ENCODE measurements at places on chromosomes 13 and 19.

- DNase-seq: no peak
Measured at GRCh38 chr19:7349961-7350711, 1.4 kb downstream of the ARHGEF18 start.

DNA sequence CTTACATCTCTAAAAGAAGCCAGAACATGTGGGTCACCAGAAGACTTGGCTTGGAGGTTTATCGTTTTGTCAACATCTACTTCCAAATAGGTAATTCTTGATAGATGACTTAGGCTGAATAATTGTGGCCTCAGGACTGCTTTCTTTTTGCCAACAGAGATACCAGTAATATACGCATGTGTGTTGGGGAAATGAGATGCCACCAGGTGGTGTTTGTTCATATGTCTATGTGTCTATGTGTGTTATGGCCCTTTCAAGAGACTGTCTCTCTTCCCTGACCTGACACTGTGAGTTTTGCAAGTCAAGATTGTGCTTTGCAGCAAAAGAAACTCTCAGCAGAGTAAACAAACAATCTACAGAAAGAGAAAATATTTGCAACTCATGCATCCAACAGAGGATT, 31.6 kb upstream of the METTL21C start:
- DNase-seq: no peak

GRCh38 chr19:16851031-16851712, 22.0 kb downstream of the SIN3B start:
- DNase-seq: no peak

DNA sequence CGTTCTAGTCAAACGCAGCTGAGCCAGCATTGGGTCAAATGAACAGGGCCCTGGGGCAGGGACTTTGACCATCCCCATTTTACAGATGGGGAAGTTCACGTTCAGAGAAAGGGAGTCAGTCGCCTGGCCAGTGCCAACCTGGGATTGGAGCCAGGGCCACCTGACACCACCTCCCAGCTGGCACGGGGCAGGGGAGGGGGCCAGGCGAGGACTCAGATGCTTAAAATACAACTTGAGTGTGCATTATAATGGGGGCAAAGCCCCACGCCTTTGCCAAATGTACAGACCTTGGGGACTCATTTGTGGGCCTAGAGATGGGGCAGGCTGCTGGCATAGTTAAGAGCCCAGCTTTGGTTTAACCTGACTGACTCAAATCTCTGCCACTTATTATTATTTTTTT, 14.6 kb downstream of the PRR12 start:
- no peak for DNase-seq

DNA sequence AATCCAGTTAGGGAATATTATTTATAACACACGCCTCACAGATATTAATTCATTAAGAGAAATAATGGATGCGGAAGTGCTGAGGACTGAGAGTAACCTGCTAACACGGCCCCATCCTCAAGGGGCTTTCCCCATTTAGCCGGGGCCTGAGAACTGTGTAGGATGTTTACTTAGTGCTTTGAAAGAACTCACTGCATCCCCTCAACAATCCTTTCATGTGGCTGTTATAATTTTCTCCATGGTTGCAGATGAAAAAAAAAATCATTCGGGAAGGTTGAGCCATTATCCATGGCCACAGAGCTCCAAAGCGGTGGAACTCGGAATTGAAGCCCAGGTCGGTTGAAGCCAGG, 98.2 kb downstream of the ING1 start:
- DNase-seq: no peak

- DNase-seq: no peak
Measured at GRCh38 chr13:89205856-89206520, 1534.8 kb downstream of the SLITRK5 start.

- DNase-seq: no peak
Measured at GRCh38 chr19:49441210-49441959, at the start of gene SLC17A7. SLC17A7 (minus strand) TSS chr19:49441527; CDS start chr19:49441379, 148 bp downstream.

DNA sequence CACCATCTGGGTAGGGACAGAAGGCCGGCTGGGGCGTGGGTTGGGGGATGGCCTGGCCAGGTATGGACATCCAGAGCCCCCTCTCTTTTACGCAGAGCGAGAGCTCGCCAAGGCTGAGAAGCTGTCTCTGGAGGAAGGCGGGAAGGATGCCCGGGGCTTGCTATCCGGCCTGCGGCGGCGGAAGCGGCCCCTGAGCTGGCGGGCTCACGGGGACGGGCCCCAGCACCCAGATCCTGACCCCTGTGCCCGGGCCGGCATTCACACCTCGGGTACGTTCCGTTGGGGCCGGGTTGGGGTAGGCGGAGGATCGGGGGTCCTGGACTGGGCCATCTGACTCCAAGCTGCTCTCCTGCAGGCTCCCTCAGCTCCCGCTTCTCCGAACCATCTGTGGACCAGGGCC, 8.7 kb upstream of the SCN1B start:
- DNase-seq: no peak

DNA sequence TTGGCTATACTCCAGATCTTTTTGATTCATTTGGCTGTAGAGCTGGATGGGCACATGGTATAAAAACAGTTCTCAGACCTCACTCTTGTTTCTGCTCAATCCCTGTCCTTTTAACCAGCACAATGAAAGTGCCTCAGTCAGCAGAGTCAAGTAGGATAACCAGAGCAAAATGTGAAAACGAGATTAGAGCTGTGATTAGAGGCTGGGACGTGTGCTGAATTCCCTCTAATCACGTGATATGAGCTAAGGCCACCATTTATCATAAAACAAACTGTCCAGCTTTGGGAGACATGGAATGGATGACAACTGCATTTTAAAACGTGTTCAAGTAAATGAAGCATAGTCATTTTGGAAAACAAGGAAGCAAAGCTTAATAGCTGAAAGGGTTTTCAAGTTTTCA, 54.1 kb downstream of the GJA3 start:
- no peak for DNase-seq

DNA sequence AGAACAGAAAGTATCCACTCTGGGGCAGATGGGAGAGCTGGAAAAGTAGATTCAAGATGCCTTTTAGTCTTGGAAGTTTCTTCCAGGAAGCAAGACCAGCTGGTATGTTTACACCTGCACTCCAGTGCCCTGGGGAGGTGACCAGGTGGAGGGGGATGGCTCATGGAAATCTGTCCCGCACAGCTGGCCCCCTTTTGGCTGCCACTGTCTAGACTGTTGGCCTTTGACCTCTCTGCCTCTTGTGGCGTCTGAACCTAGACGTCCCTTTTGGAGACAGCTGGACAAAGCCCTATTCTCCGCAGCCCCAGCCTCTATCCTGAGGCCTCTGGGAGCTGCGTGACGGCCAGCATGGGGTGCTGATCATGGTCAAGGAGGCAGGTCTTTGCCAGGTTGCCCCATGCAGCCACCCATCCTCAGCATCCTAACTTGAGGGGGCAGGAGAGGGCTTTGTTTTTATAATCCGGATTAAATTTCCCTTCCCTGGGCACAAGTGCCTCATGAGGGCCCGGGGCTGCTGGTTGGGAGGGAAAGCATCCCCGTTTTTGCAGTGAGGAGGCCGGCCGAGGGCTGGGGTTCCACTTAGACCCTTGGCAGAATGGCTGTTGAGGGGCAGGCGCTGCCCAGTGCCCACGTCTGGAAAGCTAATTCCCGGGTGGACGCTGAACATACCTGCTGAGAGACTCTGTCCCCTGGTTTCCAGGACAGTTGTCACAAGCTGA, 17.3 kb upstream of the GDF15 start:
- DNase-seq: no peak

- no peak for DNase-seq
Measured at GRCh38 chr13:32277839-32278238, 37.3 kb downstream of the ZAR1L start.

DNA sequence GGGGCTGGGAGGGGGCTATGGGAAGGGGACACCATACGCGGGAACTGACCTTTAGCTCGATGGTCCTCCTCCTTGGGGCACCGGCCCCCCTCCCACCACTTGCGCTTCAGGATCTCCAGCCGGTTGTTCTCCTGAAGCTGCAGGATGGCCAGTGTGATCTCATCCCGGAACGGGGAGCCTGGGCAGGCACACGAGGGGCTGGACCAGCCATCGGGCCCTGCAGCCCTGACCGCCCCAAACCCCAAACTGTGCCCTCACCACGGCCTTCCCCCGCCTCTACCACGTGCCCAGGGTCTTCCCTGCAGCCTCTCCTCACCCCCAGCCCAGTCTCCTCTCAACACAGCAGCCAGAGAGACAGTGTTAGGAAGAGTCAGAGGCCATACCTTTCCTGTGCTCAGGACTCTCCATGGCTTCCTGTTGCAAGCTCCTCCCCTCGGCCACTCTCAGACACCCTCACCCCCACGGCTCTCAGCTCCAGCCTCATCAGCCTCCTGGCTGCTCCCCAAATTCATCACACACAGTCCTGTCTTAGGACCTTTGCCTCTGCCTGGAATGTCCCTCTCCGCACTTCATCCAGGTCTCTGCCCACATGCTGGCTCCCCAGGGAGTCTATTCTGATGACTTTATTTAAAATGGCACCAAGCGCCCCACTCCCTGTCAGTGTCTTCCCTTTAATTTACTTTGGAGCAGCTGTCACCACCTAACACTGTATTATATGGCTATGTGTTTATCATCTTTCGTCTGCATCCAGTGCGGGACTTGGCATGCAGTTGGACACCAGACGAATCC, 9.7 kb upstream of the ATP1A3 start:
- no peak for DNase-seq

DNA sequence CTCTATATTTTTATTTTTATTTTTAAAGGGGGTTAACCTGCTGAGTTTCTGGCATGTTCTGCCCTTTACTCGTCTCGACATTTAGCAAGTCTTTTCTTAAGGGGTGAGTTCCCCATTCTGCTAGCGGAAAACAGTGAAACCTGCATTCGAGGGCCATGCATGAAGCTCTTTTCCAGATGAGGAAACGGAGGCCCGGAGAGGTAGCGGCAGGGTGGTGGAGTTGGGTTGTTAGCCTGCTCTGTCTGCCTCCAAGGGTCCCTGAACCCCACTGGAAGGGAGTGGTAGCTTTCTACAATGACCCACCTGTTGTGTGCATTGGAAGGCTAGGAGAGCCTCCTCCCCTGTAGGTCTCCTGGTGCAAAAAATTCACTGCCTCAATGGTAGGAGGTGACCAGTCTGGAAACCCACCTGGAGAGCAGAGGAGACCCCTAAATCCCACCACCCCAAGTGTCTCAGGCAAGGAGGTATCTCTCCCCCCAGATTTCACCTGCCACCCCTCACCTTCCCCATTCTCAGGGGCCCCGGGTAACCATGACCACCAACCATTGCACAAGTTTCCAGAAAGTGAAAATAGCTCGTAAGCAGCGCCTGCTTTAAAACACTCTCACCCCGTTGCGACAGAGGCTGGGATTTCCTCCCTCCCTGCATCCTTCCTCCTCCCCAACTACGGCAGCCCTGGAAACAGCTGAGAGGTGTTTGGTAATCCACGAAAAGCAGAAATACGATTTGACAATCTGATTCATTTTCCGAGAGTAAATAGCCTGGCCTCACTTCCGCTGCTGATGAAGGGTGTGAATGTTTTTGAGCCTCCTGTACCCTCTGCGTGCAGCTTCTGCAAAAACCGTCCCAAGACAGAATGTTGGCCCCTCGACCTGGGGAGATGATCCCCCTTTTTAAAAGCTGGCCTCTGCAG, 3.5 kb downstream of the KLF2 start:
- no peak for DNase-seq

DNA sequence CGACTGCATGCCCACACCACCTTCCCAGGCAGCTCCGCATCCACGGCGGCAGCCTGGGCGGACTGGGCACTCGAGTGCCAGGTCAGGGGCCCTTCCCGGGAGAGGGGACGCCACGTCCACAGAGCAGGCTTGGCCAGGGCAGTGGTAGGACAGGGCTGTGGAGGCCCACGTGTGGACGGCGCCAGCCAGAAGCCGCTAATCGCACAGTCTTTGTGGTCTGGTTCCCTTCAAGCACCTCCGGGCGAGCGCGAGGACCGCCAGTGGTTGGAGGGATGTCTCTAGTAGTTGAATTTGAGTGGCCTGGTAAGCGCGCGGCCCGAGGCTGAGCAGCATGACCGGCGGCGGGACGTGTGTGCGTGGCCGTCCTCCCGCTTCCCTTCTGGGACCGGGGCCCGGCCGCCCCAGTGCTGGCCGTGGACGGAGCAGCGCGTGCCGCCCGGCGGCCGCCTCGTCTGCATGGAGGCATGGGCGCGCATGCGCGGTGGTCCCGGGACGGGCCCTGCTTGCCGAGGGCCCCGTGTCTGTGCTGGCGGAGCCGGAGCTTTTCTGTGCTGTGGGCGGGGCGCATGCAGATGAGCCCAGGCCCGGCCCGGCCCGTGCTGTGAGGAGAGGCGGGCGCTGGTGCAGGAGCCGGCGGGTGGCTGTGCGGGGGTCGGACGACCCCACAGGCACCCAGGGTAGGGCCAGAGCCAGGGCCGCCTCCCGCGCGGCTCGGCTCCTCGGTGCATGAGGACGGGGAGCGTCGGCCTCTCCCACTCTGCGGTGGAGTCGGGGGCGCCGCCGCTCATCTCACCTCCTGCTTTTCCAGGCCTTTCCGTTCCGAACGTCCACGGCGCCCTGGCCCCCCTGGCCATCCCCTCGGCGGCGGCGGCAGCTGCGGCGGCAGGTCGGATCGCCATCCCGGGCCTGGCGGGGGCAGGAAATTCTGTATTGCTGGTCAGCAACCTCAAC, 8.6 kb downstream of the PTBP1 start:
- no peak for DNase-seq

GRCh38 chr19:58056861-58057260, 2.2 kb upstream of the ZNF135 start:
- DNase-seq: no peak

DNA sequence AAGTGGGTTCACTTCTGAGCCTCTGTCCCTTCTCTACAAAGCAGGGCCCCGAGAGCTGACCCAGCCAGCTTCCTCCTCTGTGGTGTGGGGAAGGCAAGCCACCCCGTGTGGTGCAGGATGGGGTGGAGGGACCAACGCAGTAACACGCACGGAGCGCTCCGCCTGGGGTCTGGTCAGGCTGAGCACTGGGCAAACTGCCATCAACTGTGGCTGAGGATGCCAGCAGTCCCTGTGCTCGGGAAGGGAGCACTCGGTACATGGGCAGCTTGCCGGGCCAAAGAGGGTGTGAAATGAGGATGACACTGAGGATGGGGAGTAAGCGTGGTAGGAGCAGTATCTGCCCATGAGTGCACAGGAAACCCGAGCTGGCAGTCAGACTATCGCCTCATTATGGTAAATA, 7.6 kb upstream of the GMIP start:
- no peak for DNase-seq

GRCh38 chr13:40514802-40515201, 151.6 kb downstream of the FOXO1 start:
- DNase-seq: no peak

GRCh38 chr13:106418556-106418955, 116.9 kb downstream of the EFNB2 start:
- no peak for DNase-seq

DNA sequence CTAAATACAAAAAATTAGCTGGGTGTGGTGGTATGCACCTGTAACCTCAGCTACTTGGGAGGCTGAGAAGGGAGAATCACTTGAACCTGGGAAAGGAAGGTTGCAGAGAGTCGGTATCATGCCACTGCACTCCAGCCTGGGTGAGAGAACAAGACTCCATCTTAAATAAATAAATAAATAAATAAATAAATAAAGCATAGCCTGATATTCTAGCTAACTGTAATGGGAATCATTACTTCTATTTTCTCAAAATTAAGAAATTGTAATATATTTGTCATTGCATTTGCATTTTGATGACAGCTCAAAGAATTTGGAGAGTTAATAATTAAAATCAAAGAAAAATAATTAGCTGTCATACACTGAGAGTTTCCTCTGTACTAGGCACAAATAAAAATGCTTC, 561.1 kb downstream of the EFNB2 start:
- DNase-seq: no peak

- no peak for DNase-seq
Measured at GRCh38 chr13:75946536-75947284, 310.6 kb downstream of the LMO7 start.

Measured in Caki2 (cell line).